ENCODE measurements at places on chromosomes 2 and 18.

GRCh38 chr2:157875641-157876065 lies 477 bp downstream of the ACVR1 start:
- peak; percentile 62 for DNase-seq

DNA sequence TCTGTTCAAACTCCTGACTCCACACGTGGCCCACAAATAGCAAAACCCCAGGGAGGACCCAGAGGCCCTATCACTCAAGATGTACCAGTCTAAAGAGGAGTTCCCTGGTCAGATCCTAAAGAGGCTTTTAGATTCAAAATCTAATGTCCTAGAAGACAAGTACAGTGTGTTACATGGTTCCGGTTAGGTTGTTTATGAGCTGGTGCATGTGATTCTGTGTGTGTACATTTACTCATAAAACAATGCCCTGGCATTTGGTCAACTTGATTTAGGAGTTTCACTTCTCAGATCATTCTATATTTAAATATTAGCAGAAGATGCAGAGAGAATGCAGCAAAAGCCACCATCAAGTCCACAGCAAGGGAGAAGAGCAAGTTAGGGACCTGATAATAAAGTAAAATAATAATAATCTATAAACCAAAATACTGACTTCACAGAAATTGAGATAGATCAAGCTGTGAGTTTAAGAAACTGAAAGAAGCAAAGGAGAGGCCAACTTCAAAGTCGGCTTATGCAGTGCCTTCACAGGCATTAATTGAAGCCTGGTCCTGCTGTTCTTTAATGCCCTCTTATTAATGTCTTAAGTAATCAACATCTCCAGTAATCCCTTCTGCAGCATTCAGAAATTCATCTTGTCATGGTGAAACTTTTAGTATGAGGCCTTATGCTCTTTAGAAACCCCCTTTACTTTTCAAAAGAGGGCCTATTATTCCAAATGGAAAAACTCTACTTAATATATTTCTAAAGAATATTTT lies 4.2 kb upstream of the AP1S3 start:
- no peak for DNase-seq

DNA sequence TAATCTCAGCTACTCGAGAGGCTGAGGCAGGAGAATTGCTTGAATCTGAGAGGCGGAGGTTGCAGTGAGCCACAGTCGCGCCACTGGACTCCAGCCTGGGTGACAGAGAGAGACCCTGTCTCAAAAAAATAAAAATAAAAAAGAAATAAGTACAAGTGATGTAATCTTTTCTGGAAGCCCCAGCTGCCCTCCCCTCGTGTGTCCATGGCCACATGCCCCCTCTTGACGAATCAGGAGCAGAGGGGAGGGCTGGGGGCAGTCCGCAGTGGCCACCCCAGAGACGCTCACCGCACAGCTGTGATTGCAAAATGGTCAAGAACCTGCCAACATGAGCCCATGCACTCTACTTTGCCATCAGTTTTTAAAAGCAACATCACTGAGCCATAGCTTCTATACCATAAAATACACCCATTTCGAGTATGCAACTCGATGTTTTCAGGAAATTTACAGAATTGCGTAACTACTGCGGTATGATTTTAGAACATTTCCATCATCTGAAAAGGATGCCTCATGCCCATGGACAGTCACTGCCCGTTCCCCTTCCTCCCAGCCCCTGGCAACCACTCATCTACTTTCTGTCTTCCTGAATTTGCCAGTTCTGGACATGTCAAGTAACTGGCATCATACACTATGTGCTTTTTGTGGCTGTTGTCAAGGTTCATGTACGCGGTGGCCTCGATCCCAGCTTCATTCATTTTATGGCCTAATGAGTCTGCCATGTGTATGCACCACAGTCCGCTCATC lies 88.1 kb downstream of the NDUFA10 start:
- no peak for DNase-seq

- no peak for DNase-seq
These were observed 42.3 kb upstream of the ALPP start for GRCh38 chr2:232336241-232336736.

GRCh38 chr2:112482309-112483041 lies 519 bp downstream of the TTL start:
- DNase-seq: peak; percentile 40

GRCh38 chr18:23186781-23187180 lies 51.5 kb downstream of the CABLES1 start:
- no peak for DNase-seq

- no peak for DNase-seq
These were observed 90.0 kb upstream of the ALPP start for GRCh38 chr2:232288489-232289030.

DNA sequence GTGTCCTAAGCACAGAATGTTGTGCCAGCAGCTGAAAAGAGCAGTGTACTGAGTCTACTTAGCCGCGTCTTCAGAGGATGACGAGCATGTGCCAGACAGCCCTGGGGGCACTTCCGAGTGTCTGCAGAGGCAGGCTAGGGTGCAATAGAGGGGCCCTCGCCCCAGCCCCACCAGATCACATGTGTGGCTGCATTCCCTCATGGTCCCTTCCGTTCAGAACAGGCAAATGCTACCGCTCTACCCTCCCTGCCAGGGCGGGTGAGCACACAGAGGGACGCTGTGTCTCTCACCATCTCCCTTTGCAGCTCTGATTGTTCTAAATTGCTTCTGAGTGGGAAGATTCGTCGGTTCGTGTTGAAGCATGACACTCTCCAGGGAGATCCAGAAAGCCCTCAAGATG lies 212.2 kb upstream of the RAB12 start:
- no peak for DNase-seq

GRCh38 chr18:58666176-58666575 lies 5.1 kb upstream of the MALT1 start:
- no peak for DNase-seq

- no peak for DNase-seq
These were observed 193.6 kb upstream of the FANCL start for GRCh38 chr2:58434692-58435091.

GRCh38 chr2:105390454-105390853 lies 8.4 kb downstream of the FHL2 start:
- DNase-seq: no peak

- DNase-seq: peak; percentile 25
These were observed 36.5 kb upstream of the CYTIP start for GRCh38 chr2:157480182-157480961.

- DNase-seq: no peak
These were observed 12.4 kb upstream of the CCDC88A start for GRCh38 chr2:55431982-55432627.

DNA sequence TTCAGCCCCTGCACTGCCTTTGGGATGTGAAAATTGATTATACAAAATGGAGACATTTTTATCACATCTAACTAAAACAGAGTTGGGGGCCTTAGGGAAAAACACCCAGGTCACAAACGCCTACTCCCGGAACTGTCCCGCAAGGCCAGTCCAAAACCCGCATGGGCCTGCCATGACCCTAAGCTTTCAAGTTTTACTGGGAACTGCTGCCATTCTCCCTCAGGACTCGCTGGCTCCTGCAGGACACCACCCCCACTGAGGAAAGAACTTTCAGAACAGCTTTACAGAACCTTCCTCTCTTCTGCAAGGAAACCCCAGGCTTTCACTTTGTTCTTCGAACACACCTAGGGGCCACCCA lies 320.4 kb upstream of the HS6ST1 start:
- DNase-seq: peak; percentile 4

- DNase-seq: no peak
These were observed 31.0 kb upstream of the FMNL2 start for GRCh38 chr2:152303951-152304350.

- DNase-seq: no peak
These were observed 742.9 kb upstream of the DDX18 start for GRCh38 chr2:117071556-117072102.

DNA sequence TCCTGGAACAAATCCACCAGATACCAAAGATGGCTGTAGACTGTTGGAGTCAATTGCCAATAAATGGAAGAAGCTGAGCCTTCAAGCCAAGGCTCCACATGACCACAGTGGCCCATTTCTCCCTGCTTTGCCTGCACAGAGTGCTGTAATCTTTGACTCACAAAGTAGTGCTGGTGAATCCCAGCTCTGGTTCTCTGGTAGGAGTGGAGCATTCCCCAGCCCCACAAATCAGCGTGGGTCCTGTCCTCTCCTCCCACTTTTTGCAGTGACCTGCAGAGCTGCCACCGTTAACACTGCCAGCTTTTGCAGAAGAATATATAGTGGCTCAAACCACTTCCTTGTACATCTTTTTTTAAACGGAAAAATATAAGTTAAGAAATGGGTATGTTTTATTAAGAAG lies 93.9 kb downstream of the MGAT5 start:
- DNase-seq: no peak

- no peak for DNase-seq
These were observed 444.1 kb upstream of the SMIM21 start for GRCh38 chr18:75871596-75871995.

- peak; percentile 31 for DNase-seq
These were observed 3.0 kb upstream of the IRS1 start for GRCh38 chr2:226802573-226802972.

GRCh38 chr2:9675415-9676351 lies 44.9 kb upstream of the YWHAQ start:
- DNase-seq: no peak

DNA sequence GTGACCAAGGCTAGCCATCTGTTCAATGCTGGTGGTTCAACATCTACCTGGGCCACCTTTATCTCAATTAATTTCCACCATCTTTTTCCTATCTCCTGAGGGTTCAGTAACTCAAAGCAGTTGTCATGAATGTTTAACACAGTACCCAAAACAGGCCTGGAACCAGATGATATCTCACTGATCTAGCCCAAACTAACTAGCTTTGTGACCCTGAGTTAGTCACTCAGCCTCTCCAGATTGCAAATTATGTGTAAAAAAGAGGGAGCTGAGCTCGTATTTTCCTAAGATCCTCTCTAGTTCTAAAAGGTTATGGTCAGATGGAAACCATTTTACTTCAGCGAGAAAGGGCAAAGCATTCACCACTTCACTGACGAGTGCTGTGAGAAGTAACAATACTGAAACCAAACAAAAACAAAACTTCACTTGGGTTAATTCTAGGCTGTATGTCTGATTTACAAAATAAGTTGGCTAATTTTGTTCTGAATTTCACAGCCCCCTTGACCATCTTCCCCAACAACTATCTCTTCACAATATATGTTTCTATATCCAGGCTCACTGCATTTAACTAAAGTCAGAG lies 14.8 kb downstream of the SPRED2 start:
- no peak for DNase-seq

DNA sequence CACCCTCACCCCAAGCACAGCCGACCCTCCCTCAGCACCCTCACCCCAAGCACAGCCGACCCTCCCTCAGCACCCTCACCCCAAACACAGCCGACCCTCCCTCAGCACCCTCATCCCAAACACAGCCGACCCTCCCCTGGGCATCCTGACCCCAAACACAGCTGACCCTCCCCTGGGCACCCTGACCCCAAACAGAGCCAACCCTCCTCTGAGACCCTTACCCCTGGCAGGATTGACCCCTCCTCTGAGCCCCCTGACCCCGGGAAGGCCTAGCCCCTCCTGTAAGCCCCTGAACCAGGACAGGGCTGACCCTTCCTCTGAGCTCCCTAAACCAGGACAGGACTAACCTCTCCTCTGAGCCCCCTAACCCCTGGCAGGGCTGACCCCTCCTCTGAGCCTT lies 84.4 kb upstream of the RAB6C start:
- no peak for DNase-seq

- no peak for DNase-seq
These were observed 257.6 kb downstream of the MREG start for GRCh38 chr2:215755641-215756345.

GRCh38 chr2:16750175-16750924 lies 84.7 kb upstream of the CYRIA start:
- no peak for DNase-seq

GRCh38 chr2:102126169-102126568 lies 16.4 kb upstream of the IL1R1 start:
- DNase-seq: no peak

DNA sequence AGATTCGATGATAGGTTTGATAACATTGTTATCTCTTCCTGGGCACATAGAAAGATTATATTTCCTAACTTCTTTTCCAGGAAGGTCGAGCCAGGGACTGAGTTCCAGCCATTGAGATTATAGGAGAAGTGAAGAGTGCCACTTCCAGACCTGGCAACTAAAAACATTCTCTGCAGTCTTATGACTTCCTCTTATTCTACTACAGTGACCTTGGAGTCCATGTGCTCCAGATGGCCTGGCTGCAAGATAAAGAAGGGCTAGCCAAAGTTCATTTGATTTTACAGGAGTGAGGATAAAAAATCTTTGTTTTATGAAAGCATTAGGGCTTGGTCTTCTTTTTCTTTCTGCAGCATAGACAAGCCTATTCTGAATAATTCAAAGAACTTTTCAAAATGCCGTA lies 363.0 kb downstream of the FSIP2 start:
- DNase-seq: no peak

DNA sequence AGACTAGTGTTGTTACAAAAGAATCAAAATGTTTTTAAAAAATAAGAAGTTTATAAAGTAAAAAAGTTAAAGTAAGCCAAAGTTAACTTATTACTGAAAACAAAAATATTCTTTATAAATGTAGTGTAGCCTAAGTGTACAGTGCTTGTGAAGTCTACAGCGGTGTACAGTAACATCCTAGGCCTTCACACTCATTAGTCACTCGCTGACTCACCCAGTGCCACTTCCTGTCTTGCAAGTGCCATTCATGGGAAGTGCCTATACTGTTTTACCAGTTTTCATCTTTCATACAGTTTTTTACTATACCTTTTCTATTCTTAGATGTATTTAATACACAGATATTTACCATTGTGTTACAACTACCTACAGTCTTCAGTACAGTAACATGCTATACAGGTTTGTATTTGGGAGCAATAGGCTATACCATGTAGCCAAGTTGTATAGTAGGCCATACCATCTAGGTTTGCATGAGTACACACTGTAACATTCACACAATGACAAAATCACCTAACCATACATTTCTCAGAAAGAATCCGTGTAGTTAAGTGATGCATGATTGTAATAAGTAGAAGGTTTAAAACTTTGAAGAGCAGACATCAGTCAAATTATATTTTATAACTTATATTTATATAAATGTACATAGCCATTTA lies 13.4 kb downstream of the SERPINB7 start:
- DNase-seq: no peak

DNA sequence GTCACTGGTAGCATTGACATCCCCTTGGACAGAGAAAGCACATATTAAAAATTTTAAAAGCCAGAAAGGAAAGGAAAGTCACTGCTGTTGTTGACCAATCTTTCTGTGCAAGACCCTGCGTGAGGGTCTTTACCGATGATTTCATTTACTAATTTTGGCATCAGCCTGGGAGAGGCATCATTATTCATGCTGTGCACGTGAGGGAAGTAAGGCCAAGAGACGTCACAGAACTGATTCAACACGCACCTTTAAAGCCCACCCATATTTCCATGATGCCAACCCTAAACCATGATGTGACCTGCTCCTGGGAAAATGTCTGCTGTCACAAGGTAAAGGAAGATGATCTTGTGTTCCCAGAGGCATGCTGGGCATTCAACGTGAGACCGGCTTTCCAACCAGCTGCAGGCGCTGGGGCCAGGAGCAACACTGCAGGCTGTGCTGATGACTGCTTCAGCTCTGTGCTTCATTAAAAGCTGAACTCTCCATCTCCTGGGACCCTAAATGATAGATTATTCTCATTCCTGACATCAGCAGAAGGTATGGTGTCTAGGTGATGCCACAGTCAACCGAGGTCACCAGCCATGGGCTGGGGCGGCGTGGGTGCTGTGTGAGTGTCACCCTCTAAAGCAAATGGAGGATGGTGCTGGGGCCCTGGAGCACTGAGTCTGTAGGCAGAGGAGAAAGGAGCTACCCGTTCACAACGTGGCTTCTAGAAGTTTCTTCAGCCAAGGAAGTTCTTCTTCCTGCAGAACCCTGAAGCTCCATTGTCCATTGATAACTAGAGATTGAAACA lies 53.9 kb downstream of the TMEM18 start:
- no peak for DNase-seq

Data from colonic mucosa (tissue), 4 donors.